ENCODE measurements at places on chromosomes 2 and 18.
A peak's percentile ranks its signal among the peaks of the same experiment; 100 is the strongest.

GRCh38 chr2:184793176-184793575, 194.8 kb downstream of the ZNF804A start:
- no peak for DNase-seq

- no peak for DNase-seq
These were observed 288.1 kb downstream of the TMX3 start for GRCh38 chr18:68426731-68427315.

DNA sequence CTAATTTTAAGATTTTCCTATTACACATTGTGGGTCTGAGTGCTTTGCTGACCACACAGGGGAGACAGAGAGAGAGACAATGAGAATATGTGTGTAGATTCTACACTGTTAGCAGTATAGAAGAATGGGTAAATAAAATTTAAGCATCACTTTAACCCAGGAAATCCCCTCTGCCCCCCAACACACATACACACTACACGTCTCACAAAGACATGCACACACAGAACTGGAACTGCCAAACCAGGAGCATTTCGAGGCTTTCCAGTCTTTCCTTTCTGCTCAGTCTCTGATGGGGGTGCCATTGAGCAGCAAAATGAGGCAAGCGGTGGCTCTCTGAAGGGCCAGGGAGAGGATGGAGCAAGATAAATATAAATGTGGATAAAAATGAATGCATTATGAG, 2.5 kb downstream of the MERTK start:
- DNase-seq, result peak; percentile 35

DNA sequence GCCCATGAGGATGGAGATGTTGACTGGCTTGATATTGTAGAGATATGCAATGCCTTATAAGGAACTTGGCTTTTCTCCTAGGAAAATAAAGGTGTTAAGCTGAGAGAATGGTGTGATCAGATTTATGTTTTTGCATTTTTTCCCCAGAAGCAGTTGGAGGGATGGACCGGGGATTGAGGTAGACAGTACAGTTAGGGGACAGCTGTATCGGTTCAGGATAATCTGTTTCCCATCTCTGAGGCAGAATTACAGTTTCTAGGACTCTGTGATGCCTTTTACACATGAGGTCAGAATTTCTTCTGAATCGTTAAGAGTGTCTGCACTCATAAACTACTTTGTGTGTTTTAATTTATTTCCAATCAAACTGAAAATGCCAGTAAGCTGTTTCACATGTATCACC, 261.5 kb downstream of the CYRIA start:
- no peak for DNase-seq

DNA sequence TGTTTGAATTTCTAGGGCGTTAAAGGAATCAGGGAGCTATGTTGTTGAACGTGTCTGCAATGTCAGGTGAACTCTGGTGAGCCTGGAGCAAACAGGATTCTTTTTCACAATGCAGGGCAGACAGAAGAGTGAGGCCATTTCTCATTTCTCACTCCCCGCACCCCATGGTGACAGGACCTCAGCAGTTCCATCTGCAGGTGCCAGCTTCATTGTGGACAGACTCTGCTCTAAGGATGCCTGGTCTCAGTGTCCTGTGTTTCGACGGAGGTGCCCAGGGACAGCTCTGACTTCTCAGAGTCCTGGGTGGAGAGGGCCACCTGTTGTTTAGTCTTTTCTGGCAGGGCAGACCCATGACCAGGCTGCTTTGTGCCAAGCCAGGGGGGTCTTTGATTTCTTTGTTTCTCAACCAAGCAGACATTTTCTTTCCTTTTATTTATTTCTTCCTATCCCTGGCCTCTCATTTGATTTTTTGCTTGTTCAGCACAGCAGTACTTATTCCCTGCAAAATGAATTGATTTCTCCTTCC, 201.5 kb downstream of the RNF144A start:
- DNase-seq, result peak; percentile 15

DNA sequence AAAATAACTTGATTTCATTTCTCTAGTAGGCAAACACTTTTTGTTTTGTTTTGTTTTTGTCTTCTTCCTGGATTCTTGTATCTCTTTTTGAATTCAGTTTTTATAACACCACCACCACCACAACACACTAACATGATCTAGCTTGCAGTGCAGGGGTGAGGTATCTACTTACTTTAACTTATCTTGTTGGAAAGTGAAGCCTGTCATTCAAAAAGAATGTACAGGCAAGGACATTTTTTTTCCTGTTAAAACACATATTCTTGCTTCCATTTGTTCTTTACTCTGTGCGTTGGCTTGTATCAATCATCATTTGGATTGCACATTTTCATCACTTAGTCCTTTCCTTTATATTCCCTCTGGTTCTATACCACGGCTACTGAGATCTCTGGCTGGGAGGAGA, 824.2 kb downstream of the PLCL1 start:
- no peak for DNase-seq

DNA sequence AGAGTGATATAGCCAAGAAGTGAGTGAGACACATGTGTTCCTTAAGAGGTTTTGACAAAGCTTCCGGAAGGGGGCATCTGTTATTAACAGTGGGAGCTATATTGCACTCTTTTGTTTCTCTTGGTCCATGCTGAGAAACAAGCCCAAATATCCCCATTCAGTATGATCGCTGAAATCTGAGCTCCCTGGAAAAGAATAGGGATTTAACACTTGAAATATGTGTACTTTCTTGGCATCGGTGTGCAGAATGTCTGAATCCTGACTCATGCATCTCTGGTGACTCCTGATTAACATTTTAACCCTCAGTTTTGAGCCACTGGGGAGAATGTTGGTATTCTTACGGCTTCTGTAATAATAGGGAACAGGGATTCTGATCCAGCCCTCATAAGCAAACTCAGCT, 448.1 kb downstream of the TSN start:
- DNase-seq, result peak; percentile 70

DNA sequence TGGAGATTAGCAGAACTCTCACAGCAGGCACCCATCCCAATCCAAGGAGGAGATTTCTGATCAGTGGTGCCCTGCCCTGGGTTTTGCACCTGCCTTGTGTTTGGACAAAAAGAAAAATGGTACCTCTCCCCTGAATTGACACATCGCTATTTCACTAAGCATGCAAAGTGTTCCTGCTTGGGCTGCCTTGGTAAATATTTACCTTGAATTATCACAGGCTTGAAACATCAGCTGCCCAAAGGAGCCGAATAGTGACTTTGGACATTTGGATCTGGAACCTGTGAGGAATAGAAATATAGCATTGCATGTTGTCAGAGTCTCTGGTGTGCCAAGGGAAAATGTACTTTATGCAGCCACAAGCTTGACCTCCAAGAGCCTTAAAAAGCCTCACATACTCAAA, 926.4 kb upstream of the FANCL start:
- peak; percentile 98 for DNase-seq

DNA sequence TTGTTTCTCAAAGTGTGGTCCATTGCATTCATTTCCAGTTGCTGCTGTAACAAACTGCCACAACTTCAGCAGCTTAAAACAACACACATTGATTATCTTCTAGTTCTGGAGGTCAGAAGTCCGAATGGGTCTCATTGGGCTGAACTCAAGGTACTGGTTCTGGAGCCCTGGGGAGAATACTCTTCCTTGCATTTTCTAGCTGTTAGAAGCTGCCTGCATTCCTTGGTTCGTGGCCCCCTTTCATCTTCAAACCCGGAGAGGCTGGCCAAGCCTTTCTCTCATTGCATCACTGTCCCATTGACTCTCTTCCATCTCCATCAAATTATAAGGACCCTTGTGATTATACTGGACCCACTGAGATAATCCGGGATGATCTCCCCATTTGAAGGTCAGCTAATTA, 98.1 kb downstream of the SPATS2L start:
- DNase-seq, result no peak

DNA sequence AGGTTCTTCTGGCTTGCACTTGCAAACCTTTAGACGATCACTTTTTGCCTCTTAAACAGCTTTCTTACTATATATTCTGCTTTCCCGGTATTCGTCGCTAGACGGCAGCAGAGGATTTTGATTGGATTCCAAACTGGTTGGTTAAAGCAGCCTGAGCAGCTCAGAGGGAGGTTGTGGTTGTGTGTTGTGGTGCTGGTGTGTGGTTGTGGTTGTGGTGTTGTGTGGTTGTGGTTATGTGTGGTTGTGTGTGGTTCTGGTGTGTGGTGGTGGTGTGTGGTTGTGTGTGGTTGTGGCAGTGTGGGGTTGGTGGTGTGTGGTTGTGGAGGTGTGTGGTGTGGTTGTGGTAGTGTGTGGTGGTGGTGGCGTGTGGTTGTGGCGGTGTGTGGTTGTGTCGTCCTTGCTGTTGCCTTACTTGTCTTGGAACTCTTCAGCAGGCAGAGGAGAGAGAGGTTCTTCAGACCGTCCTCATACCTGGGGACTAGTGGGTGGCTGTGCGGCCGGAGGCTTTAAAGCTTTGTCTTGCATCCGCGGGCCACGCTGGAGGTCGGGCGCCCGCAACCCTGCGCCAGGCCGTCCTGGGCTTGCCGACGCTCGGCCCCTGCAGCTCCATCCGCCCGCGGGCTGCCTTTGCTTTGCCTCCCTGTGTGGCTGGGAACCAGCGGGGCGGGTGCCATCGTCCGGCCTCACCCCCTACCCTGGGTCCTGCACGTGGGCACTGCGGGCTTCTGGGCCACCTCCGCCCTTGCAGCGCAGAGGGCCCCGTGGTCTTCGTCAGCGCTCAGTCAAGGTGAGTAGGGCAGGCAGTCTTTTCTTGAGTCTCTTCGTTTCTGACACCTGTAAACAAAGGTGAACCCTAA, 190.8 kb downstream of the ARHGAP28 start:
- DNase-seq, result peak; percentile 21

DNA sequence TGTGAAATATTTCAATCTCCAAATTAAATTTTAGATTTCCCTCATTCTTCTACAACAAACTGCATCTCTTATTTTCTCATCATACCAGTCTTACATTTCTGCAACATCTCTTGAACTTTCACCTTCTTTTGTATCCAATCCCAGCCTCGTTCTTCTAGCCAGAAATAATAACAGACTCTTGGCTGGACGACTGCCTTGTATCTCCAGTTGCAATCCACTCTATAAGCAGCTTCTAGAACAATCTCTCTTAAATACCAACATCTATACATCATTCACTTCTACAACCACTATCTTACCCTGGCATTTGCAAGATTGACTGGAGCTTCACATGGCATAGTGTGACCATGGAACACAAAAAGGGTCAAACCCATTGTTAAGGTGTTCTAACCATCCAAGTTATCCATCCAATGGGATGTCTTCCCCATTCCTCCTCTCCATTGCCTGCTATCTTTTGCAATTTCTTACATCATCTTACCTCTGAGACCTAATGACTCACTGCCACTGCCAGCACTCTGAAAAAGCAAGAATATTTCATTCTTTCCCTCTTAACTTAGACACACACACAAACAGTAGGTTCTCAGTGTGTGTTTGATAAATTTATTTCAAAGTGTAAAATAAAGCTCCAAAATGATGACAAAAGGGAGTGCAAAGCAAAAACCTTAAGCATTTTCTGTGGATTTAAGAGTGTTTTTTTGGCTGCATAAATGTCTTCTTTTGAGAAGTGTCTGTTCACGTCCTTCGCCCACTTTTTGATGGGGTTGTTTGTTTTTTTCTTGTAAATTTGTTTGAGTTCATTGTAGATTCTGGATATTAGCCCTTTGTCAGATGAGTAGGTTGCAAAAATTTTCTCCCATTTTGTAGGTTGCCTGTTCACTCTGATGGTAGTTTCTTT, 145.6 kb downstream of the METTL4 start:
- no peak for DNase-seq

DNA sequence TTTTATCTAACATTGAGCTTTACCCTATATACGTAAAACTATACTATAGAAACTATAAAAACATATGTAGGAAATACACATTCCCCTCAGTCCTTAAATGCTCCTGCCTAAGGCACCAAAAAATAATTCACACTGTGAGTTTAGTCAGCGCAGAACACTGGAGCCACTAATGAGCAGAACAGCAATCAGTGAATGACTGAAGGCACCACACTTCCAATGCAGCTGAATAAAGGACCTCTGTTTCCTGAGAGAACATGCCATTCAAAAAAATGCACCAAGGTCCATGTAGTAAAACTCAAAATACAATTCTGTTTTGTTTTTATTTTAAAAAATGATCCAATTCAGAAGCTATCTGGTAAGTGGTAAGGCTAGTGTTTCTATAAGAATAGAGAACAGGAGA, 1280.6 kb upstream of the NRXN1 start:
- no peak for DNase-seq

DNA sequence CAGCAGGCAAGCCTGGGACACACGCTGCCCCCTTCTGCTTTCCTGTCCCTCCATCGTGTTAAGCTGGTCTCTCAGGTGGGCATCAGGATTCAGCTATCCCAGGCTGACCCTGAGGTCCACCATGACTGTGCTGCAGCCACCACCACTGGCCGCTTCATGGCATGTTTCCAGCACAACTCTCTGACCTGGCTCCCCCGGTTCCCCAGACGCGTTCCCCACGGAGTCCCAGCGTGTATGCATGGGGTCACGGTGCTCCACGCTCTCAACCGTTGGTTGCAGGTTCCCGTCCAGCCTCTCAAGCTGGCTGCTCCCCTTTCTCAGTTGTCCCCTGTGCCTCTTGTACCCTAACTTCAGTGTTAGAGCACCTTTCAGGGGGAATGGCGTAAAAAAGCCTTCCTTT, 20.3 kb downstream of the HPCAL1 start:
- no peak for DNase-seq

DNA sequence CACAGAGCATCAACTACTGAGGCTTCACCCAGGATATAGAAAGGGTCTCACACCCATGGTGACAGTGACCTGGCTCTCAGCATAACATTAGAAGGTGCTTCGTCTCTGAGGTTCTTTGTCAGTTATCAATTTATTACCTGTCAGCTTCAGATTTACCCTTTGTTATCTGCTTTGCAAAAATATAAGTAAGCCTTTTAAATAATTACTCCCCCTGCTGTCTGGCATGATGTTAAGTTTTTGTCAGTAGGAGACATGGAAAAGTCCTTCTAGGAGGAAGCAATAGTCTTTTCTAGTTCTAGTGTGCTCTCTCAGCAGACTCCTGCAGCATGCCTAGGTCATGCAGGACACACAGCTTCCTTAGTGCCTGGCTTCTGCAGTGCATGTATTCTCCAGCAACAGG, 149.9 kb downstream of the RDH14 start:
- DNase-seq, result no peak

DNA sequence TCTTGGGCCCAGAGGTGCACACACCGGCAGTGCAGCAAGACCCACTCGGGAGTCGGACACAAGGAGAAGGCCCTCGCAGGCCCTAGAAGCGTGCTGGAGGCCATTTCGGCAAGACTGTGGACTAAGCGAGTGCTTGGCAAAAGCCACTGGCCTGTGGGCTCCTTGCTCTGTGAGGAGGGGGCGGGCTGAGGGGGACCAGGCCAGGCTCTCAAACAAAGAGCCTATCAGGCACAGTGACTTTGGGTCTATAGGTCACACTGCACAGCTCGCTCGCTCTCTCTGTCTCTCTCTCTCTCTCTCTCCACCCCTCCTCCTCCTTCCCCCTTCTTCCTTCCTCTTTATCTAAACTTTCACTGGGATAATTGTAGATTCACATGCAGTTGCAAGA, 23.6 kb upstream of the ZCCHC2 start:
- DNase-seq, result no peak

- DNase-seq, result no peak
These were observed 54.6 kb downstream of the MERTK start for GRCh38 chr2:111952871-111953452.

All from NCI-H146 (cell line).